Spleen (tissue), 13 donors: ENCODE measurements at places on chromosomes 1 and 21. TPM values are rescaled to one million over a fixed set of nuclear protein-coding genes. Genes with fewer than 3 reads are reported as not detected.

FGR gene
- total RNA-seq: 131 TPM

NOS1AP gene
- total RNA-seq: 1.7 TPM

JAM2 gene
- total RNA-seq: 1.6 TPM

CYP4Z1 gene
- not detected for total RNA-seq

FNBP1L gene
- 4.7 TPM for total RNA-seq

ZFP69 gene
- total RNA-seq: 5.4 TPM

GJC2 gene
- 0.94 TPM for total RNA-seq

DEDD gene
- total RNA-seq: 48.7 TPM

PAX7 gene
- total RNA-seq: not detected

GPR37L1 gene
- not detected for total RNA-seq

OVAAL gene
- total RNA-seq: not detected

MAP3K7CL gene
- total RNA-seq: 16.0 TPM

CAP1 gene
- 402 TPM for total RNA-seq

DRAXIN gene
- not detected for total RNA-seq

ZSWIM5 gene
- total RNA-seq: 2.4 TPM
